ENCODE measurements at places on chromosomes 6 and 20.

DNA sequence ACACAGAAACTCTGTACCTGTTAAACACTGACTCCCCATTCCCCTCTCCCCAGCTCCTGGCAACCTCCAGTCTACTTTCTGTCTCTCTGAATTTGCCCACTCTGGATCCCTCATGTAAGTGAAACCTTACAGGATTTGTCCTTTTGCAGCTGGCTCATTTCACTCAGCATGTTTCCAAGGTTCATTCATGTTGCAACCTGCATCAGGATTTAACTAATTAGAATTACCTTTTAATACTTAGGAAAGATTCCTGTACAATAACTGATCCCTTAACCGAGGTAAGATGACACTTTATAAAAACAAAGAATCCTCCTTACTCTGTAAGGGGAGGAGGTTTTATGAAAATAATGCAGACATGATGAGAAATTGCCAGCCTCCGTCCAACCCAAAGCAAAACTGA is 113.1 kb upstream of the MTHFD1L start:
- no peak for DNase-seq

DNA sequence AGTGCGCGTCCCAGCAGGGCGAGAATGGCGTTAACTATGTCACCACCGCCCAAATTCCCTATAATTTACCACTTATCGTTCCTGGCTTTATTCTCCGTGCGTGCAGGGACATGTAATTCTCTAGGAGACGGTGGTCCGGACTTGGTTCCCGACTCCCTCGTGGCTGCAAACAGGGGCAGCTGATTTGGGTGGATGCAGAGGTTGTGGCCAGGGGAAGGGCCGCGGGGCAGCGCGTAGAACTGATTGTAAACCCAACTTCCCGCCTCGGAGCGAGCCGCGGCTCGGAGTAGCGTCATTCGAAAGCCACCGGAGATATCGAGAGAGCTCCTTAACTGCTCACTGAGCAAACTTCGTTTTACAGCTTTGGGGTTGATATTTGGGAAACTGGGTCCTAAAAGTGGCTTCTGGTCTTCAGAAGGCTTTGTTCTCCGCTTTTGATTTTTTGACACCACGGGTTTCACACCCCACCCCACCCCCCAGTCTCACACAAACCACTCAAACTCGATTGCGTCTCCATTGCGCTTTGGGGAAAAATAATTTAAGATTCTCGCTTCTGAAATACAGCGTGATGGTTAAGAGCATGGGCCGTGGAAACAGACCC is 17.5 kb upstream of the ZSCAN9 start:
- no peak for DNase-seq

GRCh38 chr20:45704969-45705637 is at the start of gene WFDC10B:
WFDC10B (minus strand) TSS chr20:45705019; CDS start chr20:45685992, 19,027 bp downstream.
- DNase-seq: no peak

GRCh38 chr6:6591778-6592465 is 3.4 kb downstream of the LY86 start:
- no peak for DNase-seq

DNA sequence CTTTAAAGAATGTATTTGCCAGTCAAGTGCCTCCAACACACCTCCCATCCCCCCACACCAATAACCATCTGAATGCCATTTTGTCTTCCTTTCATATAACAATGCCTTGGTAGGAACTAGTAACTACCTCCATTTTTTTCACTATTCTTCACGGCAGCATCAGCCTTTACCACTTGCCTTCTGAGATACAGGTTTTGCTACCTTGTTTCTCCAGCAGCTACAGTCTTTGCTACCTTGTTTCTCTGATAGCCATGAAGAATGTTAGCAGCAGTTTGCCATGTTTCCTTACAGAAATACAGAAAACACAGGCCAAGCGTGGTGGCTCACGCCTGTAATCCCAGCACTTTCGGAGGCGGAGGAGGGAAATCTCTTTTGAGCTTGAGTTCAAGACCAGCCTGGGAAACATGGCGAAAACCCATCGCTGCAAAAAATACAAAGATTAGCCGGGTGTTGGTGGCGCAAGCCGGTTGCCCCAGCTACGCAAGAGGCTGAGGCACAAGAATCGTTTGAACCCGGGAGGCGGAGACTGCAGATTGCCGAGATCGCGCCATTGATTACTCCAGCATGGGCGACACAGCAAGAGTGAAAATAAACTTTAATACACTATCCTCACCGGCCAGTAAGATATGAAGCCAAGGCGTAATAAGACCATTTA is 100.9 kb downstream of the HFE start:
- DNase-seq: no peak

DNA sequence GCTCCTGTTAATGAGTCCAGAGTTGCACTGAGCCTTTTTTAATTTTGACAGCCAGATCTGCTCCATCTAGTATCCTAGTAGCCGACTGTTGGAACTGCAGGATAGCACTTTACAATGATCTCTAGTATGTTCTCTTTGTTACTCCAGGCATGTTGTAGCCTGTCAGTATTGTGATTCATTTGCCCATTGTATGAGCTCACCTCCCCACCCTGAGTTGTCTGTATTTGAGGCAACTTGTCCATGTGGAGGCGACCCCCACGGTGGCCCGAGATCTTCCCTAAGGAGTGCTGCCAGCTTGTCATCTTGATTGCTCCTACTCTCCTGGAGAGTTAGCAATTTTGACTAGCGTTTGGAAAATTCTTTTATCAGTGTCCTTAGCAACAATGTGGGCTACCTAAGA is 67.2 kb downstream of the DHX35 start:
- DNase-seq: no peak
